ENCODE measurements at places on chromosomes 12 and 14.

DNA sequence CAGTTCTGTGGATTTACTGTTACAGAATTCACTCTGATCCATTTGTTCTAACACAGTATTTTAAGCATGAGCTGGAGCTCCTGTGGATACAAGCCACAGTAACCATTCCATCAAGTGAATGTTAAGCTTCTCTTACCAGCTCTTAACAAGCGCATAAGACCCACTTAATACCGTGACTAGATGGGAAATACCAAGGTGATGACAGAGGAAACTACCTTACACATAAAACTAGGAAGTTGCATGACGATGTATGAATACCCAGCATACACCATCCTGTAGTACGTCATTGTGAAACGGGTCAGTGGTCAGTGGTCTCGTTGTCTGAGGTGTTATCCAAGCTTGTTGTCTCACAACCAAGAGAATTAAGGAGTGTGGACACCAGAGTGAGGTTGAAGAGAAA, 2.0 kb upstream of the GALC start:
- no peak for DNase-seq

DNA sequence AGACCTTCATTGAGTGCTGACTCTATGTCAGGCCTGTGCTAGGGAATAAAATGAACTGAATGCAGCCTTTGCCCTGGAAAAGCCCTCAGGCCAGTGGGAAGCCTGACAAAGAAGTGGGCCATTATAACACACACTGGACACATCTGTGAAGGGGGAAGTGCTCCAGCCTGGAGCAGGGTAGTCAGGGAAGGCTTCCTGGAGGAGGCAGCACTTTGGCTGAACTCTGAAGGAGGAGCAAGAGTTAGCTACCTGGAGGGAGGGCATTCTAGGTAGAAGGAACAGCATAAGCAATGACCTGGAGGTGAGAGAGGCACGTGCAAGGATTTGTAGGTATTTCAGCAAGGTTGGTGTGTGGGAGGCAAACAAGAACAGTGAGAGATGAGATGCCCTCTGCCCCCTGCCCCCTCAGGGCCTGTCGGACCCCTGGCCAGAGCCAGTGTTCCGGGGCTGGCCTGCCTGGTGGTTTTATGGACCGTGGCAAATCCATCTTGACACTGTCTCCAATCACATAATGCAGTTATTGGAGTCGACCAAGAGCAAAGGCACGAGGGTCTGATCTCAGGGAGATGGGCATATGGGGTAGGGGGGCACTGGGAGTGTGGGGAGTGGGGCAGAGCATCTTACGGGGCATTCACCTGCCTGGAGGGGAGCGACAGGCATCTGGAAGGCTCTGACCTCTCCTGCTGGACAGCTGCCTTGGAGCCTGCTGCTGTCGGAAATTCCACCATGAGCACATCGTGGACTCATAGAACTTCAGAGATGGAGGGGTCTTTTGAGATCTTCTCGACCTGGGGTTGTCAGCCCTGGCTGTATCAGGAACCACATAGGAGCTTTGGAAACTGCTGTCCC, 2.7 kb upstream of the FAM222A start:
- DNase-seq: no peak

GRCh38 chr14:81303258-81303935, 82.6 kb upstream of the GTF2A1 start:
- no peak for DNase-seq

GRCh38 chr12:108622421-108622820, 11.3 kb downstream of the SELPLG start:
- no peak for DNase-seq
